ENCODE measurements at places on chromosomes 12 and 14. TPM values are rescaled to one million over a fixed set of nuclear protein-coding genes. Genes with fewer than 3 reads are reported as not detected.

C14orf180 gene
- total RNA-seq: not detected

EID3 gene
- total RNA-seq: 5.5 TPM

DIO3 gene
- not detected for total RNA-seq

CKAP4 gene
- 31.9 TPM for total RNA-seq

KLRB1 gene
- not detected for total RNA-seq

GLIPR1L1 gene
- not detected for total RNA-seq

PRICKLE1 gene
- total RNA-seq: 0.13 TPM

CINP gene
- 34.9 TPM for total RNA-seq

C14orf132 gene
- 0.20 TPM for total RNA-seq

ACSM4 gene
- not detected for total RNA-seq

C1R gene
- not detected for total RNA-seq

GLIPR1 gene
- 4.6 TPM for total RNA-seq

ASCL1 gene
- not detected for total RNA-seq

CIROP gene
- total RNA-seq: not detected

CGRRF1 gene
- 11.8 TPM for total RNA-seq

PTGER2 gene
- not detected for total RNA-seq

ASB2 gene
- 23.6 TPM for total RNA-seq

DACT1 gene
- not detected for total RNA-seq

PACS2 gene
- 47.3 TPM for total RNA-seq

KRT78 gene
- not detected for total RNA-seq

BICDL1 gene
- 19.9 TPM for total RNA-seq

NTF3 gene
- 11.5 TPM for total RNA-seq

PLD4 gene
- 3.7 TPM for total RNA-seq

SMIM41 gene
- total RNA-seq: not detected

Measured in OCI-LY7 (cell line).